ENCODE measurements at places on chromosomes 3 and 15. TPM values are rescaled to one million over a fixed set of nuclear protein-coding genes. Genes with fewer than 3 reads are reported as not detected.

The CHAC1 gene
- 1.8 TPM for total RNA-seq

The FBXO40 gene
- total RNA-seq = not detected

The CYP8B1 gene
- not detected for total RNA-seq

The COL7A1 gene
- 4.5 TPM for total RNA-seq

The EPHA3 gene
- total RNA-seq = 1.8 TPM

The NR2F2 gene
- total RNA-seq = 24.9 TPM

The AADAC gene
- not detected for total RNA-seq

The BNC1 gene
- total RNA-seq = not detected

The EIF5A2 gene
- total RNA-seq = 3.1 TPM

The FEM1B gene
- total RNA-seq = 51.2 TPM

The CMTM8 gene
- 8.4 TPM for total RNA-seq
